ENCODE measurements at places on chromosomes 3 and 15.

DNA sequence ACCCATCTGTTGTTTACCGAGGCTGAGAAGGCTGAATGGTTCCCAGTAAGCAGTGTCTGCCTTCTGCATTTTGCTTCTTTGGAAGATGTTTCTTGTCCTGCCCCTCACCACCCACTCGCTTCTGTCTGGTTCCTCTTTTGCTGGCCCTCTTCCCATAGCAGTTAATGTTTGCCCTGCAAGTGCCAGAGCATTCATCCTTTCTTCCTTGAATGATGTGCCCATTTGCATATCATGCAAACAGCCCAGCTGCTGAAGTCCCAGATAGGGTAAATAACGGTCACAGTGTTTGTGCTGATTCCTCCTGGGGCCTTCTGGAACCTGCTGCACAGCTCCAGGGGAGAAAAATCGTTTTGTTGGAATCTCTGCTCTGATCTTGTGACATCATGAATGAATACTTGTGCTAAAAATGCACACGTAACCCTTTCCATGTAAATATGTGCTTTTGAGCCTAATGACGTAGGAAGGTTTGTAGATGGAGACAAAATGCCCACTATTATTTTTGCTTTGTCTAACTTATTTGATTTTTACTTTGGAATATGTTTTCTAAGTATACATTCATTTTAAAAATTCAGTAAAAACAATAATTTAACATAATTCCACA lies 381.0 kb downstream of the SOX2 start:
- DNase-seq = no peak

DNA sequence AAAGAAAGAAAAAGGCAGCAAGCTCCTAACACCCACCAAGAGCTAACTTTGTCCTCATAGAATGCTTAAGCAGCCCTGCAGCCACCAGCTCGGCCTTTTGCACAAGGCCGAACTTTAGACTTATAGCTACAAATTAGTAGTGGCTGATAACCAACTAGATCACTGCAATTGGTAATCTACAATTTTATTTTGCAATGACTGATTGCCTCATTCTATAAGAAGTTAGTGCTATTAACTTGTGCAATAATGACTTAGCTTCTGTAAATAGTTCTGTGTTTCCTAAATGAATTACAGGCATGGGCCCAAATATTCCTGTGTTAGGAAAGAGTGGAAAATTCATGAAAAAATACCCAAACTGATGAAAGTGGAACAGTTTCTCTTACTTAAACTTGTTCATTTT lies 284.8 kb upstream of the CFAP20DC start:
- no peak for DNase-seq

- no peak for DNase-seq
Observed at GRCh38 chr15:86213420-86213819, 133.7 kb downstream of the AGBL1 start.

GRCh38 chr15:48992545-48992944 lies 28.8 kb upstream of the SHC4 start:
- DNase-seq = no peak

GRCh38 chr3:15476378-15476777 lies 45.1 kb downstream of the COLQ start:
- DNase-seq = no peak

- no peak for DNase-seq
Observed at GRCh38 chr3:67453628-67454027, 200.8 kb downstream of the SUCLG2 start.

DNA sequence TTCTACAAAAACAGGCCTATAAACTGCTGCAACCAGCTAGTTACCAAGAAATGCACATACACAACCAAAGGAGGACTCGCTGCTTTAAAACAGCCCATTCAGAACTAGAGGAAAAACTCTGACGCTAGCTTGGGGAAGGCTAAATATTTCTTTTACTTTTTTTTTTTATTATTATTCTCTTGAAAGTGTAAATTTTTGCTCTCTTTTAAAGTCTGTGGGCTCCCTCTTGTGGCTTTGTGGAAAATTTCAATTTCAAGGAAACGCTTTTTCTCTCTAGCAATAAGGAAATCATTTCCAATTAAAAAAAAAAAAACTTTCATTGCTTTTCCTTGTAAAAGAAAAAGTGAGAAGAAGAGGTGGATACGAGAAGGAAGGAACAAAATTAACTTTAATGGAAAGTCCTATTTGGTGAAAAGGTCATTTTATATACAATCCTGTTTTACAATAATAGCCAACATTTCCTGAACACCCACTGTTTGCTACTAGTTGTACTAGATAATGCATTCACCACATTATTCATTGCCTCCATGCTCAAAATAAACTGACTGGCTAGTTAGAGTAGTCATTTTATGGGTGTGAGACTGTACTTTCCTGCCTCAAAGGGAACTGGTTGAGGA lies 51.2 kb upstream of the SAMMSON start:
- DNase-seq = no peak

GRCh38 chr15:59622289-59622688 lies 10.7 kb downstream of the GCNT3 start:
- DNase-seq = no peak

DNA sequence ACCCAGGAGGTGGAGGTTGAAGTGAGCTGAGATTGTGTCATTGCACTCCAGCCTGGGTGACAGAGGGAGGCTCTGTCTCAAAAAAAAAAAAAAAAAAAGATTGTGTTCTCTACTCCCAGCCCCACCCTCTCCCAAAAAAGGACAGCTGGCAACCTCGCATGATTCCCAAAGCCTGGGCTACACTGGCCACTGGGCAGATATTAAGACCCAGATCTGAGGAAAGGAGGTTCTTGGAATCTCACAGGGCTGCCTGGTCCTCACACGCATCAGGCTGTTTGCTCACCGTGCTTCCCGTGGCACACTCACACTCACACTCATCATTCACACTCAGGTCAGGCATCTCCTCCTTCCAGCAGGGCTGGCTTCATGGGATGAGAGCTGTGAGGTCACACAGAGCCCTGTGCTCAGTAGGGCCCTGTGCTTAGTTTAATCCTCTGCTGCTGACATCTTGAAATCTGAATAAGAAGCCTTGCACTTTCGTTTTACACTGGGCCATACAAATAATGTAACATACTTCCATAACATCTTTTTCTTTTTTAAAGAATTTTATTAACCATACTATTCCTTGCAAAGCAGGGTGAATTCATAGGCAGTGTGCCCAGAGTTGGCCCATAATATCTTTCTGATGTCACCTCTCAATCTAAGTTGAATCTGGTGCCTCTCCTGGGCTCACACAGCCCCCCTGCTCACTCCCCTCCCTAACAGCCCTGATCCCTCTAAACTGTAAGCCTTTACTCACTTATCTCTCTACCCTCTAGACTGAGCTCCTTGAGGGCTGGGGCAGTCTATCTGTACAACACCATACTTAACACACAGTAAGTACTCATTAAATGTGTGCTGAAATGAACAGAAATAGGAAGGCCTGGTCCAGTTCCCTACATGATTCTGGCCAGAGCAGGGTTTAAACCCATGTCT lies 50.2 kb upstream of the C15orf39 start:
- DNase-seq = no peak

GRCh38 chr15:72947709-72948108 lies 104.6 kb upstream of the NEO1 start:
- DNase-seq = no peak

All from activated CD8-positive, alpha-beta memory T cell treated with anti-CD3 and anti-CD28 coated beads for 4 hours (primary cell).